Sciatic nerve (tissue), 2 donors: ENCODE measurements at places on chromosomes 1 and 21.

GRCh38 chr1:171801487-171801891, 20.0 kb downstream of the METTL13 start:
- DNase-seq: no peak

- peak; percentile 95 for DNase-seq
Measured at GRCh38 chr1:39954870-39955546, at the start of gene MFSD2A. Gene MFSD2A (plus strand): TSS chr1:39955145. CDS start chr1:39955293, 148 bp downstream.

GRCh38 chr1:22553991-22554522, 9.2 kb upstream of the EPHA8 start:
- no peak for DNase-seq

DNA sequence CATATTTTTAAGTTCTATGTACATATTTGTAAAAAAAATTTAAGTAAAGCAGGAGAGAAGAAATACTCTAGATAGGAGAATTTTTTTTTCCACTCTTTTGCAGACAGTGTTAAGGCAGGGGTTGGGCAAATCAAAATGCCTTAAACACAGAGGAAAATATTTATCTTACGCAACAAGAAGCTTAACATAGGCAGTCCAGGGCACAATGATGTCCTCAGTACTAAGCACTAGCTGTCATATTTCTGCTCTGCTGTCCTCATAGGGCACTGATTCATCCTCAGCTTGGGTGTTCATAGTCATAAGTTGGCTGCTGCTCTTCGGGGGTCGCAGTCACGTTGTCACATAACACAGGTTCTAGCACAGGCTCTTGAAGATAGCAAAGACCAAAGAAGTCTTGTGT, 247.4 kb downstream of the PTBP2 start:
- no peak for DNase-seq

GRCh38 chr1:156726549-156727226, 1.6 kb upstream of the METTL25B start:
- no peak for DNase-seq

- no peak for DNase-seq
Measured at GRCh38 chr1:236619398-236619797, 15.1 kb upstream of the HEATR1 start.

DNA sequence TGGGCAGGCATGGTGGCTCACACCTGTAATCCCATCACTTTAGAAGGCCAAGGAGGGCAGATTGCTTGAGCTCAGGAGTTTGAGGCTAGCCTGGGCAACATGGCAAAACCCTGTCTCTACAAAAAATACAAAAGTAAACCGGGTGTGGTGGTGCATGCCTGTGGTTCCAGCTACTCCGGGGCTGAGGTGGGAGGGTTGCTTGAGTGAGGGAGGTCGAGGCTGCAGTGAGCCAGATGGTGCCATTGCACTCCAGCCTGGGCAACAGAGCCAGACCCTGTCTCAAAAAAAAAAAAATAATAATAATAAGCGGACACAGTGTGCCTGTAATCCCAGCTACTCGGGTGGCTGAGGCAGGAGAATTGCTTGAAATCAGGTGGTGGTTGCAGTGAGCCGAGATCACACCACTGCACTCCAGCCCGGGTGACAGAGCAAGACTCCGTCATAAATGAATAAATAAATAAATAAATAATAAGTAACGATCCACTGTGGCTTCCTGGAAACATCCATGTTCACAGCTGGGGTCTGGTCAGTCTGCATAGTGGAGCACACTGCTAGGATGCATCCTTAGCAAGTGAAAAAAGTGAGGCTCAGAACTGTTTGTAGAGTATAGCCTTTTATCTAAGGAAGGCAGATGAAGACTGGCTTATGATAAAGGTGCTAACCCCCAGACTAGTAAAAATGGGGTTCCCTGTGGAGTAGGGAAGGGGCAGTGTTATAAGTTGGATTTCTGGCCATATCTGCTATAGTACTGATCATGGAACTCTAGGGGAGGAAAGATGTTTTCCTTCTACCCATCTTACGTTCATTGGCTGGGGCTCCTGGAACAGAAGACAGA, 15.7 kb downstream of the PKNOX1 start:
- DNase-seq: no peak

GRCh38 chr21:35195232-35195631, 146.1 kb upstream of the RUNX1 start:
- no peak for DNase-seq

DNA sequence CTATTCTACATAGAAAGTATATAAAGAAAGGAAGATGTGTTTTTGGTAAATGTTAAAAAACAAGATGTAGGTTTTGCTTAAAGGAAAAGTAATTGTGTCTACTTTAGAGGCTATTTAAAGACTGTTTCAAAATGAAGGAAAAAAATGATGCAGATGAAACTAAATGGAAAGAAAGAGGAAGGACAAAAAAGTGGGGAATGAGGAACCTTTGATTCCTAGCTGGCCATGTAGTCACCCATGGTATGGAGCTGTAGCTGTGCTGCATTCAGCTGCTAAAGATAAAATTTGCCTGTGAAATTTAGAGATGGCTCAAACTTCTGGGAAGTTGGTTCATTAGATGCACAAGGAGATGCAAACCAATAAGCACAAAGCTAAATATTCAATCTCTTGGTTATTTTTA, 86.8 kb upstream of the SERBP1 start:
- DNase-seq: no peak

GRCh38 chr1:1213345-1214265, at the start of gene TNFRSF4:
Gene TNFRSF4 (minus strand): TSS chr1:1214153. CDS start chr1:1214127, 26 bp downstream.
- no peak for DNase-seq

- no peak for DNase-seq
Measured at GRCh38 chr1:211493876-211494653, 2.1 kb upstream of the RD3 start.

- DNase-seq: no peak
Measured at GRCh38 chr1:30343562-30343961, 379.8 kb downstream of the MATN1 start.

DNA sequence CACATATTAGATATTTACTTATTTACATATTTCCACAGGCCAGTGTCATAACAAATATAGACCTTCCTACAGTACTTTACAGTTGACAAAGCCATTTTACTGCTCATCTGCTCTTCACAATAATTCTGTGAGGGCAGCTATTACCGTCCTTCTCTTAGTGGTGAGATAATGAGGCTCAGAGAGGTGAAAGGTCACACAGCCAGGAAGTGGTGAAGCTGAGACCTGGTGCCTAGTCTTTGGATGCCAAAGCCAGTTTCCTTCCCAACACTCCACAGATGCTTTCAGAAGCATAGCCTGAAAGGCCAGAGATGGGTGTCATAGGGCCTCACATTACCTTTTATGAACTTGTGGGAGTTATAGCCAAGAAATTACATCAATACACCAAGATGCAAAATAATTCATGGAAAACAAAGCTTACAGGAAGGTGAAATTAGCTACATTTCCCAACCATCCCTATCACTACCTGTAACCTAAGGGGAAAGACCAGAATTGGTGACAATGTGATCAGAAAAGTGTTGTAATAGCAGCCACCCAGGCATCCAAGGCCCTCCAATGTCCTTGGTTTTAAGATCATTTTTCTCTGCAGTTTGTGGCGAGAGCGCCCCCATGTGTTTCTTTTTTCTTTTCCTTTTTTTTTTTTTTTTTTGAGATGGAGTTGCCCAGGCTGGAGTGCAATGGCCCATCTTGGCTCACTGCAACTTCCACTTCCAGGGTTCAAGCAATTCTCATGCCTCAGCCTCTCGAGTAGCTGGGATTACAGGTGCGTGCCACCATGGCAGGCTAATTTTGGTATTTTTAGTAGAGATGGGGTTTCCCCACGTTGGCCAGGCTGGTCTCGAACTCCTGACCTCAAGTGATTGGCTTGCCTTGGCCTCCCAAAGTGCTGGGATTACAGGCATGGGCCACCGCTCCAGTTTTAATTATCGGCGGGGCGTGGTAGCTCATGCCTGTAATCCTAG, 26.5 kb upstream of the RPL11 start:
- DNase-seq: no peak

GRCh38 chr1:183593356-183593755, 3.1 kb upstream of the NCF2 start:
- no peak for DNase-seq

DNA sequence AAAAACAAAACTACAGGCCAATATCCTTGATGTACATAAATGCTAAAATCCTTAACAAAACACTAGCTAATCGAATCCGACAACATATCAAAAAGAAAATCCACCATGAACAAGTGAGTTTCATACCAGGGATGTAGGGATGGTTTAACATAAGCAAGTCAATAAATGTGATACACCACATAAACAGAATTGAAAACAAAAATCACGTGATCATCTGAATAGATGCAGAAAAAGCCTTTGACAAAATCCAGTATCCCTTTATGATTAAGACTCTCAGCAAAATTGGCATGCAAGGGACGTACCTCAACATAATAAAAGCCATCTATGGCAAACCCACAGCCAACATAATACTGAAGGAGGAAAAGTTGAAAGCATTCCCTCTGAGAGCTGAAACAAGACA, 466.1 kb downstream of the BRINP3 start:
- DNase-seq: no peak

GRCh38 chr21:33026443-33026858, 716 bp downstream of the OLIG2 start:
- no peak for DNase-seq
